ENCODE measurements at places on chromosomes 12 and 14. TPM values are rescaled to one million over a fixed set of nuclear protein-coding genes. Genes with fewer than 3 reads are reported as not detected.

DNA sequence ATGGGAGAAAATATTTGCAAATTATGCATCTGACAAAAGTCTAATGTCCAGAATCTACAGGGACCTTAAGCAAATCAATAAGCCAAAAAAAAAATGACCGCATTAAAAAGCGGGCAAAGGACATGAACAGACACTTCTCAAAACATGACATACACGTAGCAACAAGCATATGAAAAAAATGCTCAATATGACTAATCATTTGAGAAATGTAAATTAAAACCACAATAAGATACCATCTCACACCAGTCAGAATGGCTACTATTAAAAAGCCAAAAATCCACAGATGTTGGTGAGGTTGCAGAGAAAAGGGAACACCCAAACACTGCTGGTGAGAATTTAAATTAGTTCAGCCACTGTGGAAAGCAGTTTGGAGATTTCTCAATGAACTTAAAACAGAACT lies 16.1 kb downstream of the PAWR start:
- DNase-seq: no peak

Gene TAPBPL
- 21.7 TPM for total RNA-seq

Gene KRT82
- not detected for total RNA-seq

GRCh38 chr12:22407397-22407796 lies 72.9 kb upstream of the ST8SIA1 start:
- no peak for DNase-seq

GRCh38 chr12:55862286-55862685 lies 19.6 kb upstream of the MMP19 start:
- no peak for DNase-seq
